ENCODE measurements at places on chromosomes 5 and 9.

- peak; percentile 88 for DNase-seq
These were observed 744 bp upstream of the PPP2CA start for GRCh38 chr5:134226441-134227192.

DNA sequence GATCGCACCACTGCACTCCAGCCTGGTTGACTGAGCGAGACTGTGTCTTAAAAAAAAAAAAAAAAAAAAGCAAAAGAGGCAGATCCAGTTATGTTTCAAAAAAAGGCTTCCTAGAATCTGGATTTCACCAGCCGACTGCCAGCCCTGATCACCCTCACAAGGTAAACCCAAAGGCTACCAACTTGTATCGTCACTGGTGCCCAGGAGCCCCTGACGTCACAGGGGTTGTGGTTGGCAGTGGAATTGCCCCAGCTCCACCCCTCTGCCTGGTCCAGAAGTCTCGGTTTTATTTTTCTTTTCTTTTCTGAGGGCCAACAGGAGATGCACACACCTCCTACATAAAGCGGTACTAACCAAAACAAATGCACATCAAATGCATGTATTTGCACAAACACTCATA lies 6.0 kb upstream of the LMX1B start:
- DNase-seq: no peak

GRCh38 chr9:121156263-121156731 lies 45.4 kb downstream of the RAB14 start:
- peak; percentile 50 for DNase-seq

DNA sequence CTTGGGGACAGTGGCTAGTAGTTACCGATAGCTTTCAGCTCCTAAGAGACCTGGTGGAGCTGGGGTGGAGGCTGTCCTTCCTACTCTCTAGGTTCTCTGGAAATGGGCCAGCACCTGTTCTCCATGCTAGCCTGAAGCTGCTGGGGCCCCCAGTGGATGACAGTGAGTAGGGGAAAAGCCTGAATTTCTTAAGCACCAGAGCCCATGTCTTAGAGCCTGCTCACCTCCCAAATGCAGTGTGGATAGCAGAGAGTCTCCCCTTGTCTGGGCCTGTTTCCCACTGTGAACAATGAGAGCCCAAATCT lies 105.8 kb downstream of the DAB2IP start:
- DNase-seq: no peak

DNA sequence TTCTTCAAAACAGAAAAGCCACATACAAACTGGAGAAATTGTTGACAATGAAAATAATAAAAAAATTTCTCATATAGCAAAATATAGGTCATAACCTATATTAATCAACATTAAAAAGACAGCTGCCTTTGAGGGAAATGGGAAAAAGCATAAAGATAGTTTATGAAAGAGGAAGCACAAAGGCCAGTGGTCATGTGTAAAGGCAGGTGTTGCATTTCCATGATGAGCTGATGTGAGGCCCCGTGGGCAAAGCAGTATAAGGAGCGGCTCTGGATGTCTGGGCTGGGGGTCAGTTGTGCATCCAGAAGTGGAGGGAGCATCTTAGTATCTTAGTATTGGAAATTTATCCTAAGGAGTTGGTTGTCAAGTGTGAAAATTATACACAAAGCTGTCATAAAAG lies 18.3 kb downstream of the NDUFS6 start:
- DNase-seq: no peak

- DNase-seq: no peak
These were observed 390.6 kb downstream of the DNAH5 start for GRCh38 chr5:13553896-13554295.

DNA sequence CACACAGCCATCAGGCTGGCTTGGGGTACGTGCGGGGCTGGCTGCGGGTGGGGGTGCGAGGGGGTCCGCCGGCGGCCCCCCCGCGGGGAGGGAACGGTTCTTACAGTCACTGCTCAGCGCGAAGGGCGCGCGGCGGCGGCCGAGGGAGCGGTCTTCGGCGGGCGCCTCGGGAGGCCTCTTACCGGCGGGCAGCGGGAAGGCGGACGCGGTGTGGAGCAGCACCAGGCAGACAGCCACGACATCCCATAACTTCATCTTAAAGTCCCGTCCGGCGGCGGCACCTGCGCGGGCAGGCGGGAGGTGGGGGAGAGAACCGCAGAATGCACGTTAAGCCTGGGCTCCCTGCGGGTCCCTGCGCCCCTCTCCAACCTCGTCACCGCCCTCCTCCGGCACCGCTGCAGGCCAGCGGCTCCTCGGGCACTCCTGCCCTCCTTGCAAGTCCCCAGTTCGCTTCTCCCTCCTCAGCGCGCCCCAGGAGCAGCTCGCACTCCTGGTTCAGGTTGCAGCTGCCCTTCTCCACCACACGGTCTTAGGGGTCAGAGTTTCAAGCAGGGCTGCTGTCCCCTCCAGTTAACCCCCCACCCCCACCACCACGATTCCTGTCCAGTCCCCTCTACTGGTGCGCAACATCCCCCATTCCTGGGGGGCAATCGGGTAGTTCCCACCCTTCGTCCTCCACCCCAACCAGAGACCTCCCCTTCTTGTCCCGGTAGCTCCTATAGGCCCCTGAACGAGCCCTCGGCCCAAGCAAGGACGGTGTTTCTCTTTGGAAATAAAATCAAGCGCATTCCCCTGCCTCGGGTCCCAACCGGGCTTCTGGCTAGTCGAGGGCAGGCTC lies 5.1 kb downstream of the GDNF start:
- no peak for DNase-seq

DNA sequence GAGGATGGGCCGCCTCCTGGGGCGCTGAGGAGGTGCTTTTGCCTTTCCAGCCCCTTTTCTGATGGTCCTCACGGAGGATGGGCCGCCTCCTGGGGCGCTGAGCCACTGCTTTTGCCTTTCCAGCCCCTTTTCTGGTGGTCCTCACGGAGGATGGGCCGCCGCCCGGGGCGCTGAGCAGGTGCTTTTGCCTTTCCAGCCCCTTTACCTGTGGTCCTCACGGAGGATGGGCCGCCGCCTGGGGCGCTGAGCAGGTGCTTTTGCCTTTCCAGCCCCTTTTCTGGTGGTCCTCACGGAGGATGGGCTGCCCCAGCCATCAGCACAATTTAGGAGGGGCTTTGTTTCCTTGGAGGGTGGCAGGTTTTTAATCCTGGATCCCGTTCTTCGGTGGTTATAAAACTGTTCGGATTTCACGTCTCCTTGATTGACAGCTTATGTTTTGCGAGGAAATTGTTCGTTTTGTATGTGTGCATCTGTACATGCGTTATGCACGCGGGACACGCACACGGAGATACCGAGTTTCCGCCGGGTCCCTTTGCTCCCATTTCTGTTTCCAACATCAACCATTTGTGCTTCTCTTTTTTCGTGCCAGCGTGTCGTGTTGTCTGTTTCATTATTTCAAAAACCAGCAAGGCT lies 34.7 kb upstream of the SLC9A3 start:
- no peak for DNase-seq

GRCh38 chr9:14198841-14199455 lies 115.0 kb downstream of the NFIB start:
- no peak for DNase-seq

GRCh38 chr5:84370176-84370575 lies 14.5 kb downstream of the EDIL3 start:
- DNase-seq: no peak

DNA sequence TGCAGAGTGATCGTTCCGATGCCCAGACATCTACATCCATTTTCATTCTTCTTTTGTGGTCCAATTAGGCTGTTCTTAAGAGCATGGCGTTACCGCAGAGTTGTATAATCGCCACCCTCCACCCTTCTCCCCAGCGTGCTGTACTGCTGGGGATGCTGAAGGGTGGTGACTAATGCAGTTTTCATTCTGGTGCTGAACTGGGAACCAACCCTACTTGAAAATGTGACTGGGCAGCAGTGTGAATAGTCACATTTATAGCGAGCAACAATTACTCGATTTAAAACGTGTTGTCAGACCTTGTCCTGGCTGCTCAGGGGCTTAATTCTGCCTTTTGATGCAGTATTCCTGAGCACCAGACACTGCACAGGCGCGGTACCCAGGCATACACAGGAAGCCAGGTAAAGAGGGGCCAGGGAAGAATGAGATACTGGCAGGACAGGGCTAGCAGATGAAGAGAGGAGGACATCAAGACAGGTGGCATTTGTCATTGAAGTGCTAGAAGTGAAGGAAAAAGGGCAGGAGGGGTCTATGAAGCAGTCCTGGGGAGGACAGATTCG lies 719 bp upstream of the ISCA1 start:
- no peak for DNase-seq

DNA sequence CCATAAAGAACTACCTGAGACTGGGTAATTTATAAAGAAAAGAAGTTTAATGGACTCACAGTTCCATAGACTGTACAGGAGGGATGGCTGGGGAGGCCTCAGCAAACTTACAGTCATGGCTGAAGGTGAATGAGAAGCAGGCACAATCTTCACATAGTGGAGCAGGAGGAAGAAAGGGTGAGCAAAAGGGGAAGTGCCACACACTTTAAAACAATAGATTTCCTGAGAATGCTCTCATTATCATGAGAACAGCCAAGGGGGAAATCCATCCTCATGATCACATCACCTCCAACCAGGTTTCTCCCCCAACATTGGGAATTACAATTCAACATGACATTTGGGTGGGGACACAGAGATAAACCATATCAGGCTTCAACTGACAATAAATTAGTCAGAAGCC lies 664.9 kb downstream of the TAF11L14 start:
- no peak for DNase-seq

DNA sequence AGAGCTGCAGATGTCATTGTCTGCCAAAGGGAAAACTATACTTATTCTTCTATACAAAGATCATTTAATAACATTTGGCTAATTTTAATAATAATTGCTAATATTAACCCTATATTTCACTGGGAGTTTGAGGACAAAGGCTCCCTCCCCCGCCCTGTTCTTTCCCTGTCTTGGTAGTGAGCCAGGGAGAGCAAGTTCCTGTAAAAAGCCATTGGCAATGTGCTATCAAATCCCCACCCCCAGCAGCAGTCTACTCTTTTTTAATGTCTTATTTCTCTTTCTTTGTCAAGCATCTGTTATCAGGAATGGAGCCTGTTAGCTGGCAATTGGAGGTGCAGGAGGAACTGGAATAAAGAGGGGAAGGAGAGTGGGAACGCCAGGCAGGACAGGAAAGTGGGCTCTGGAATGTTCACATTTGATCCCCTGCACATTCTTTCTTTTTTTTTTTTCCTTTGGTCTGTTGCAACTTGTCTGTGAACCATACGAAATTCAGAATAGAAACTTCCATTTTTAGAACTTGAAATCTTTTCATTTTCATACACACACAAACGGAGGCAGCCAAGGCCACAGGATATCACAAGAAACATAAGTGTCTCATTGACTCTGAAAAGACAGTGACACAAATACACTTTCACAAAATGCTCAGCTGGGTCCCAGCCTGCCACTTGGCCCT lies 664.8 kb upstream of the ZNF608 start:
- no peak for DNase-seq

- no peak for DNase-seq
These were observed 155.0 kb upstream of the MVB12B start for GRCh38 chr9:126171641-126172040.

- DNase-seq: peak; percentile 19
These were observed 44.4 kb upstream of the GPR21 start for GRCh38 chr9:122988920-122989621.

- DNase-seq: no peak
These were observed 1.6 kb upstream of the ARHGEF39 start for GRCh38 chr9:35666549-35666948.

GRCh38 chr5:114101153-114101552 lies 260.7 kb upstream of the KCNN2 start:
- DNase-seq: no peak

DNA sequence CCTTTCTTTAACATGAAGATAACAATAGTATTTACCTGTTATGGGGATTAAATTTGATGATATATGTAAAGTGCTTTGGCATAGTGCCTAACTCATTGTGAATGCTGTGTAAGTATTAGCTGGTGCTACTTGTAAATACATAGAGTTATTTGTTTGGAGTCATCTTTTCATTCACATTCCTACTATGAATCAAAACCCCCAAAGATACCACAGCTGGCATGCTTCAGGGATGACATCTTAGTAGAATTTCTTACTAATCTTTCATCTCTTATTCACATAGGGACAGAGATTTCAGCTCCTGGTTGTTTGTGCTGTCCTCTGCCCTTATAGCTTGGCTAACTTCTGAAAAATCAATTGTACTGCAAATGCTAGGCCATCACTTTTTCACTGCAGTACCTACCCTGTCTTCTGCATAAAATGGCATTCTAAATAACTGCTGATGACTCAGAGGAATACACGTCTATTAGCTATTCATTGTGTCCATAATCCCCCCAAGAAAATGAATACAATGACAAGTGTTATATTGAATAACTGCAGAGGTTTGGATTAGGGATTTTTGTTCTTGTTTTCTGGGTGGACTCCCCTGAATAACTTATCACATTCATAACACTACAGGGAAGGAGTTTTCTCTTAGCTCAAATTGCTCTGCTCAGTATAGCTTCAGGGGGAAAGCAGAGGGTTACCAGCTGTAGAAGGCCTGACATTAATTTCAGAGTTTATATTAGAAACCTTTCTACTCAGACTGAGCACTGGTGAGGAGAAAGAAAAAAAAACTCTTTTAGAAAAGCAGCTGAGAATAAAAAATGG lies 192.2 kb upstream of the C9orf72 start:
- DNase-seq: no peak

GRCh38 chr5:10885026-10885425 lies 124.0 kb upstream of the DAP start:
- no peak for DNase-seq

DNA sequence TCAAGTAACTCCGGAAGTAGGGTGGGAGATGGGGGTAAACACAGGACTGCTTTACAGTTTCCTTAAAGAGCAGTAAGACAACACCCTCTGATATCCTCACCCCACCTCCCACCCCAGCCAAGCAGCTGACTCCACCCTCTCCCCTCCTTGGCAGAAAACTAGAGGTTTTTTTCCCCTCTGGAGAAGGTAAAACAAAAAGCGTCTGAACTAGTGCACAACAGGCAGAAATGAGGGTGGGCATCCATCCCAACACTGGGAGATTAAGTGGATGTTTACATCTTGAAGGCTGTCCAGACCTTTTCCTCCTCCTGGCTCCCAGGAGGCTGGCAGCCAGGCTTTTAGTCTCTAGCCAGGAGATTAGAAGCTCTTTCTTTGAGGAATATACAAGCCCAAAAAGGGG lies 13.9 kb upstream of the CTNNAL1 start:
- no peak for DNase-seq

Measured in CD4-positive, alpha-beta T cell treated with Interleukin-2 at 100 ng/mL for 4 hours (primary cell).